Coronary artery (tissue), 2 donors: ENCODE measurements at places on chromosomes 3 and 15.

DNA sequence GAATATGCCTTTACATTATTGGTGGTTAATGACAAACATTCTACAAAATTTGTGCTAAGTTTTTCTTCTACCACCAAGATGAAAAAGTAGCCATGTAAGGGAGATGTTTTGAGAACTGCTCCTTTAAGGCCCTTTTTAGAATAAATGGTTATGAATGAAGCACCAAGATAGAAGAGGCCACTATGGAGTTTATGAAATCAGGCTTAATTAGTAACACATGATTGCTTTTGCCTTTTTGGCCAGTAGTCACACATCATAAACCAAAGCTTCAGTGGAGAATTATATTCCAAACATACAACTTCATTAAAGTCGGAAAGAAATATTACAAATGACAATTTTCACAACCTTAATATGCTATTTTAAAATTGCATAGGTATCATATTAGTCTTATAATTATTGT is 331.7 kb downstream of the RBMS3 start:
- DNase-seq = no peak

GRCh38 chr3:32442766-32443165 is 51.1 kb downstream of the CMTM7 start:
- no peak for DNase-seq

DNA sequence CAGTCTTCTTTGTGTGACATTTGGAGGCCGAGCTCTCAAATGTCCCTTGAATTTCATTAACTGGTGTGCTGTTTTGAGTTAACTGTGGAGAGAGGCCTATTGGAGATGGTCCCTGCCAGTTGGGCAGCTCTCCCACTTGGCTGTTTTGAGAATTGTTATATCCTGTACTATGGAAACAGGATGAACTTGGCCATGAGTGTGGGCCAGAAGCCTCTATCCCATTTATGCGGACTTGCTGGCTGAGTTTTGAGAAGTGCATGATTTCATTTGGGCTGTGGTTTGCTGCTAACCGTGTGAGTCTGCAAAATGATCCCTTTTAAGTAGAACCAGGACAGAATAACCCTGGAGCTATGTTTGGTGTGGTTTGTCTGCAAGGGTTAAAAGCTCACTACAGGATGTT is 366.0 kb downstream of the PTPRG start:
- DNase-seq = peak; percentile 77

DNA sequence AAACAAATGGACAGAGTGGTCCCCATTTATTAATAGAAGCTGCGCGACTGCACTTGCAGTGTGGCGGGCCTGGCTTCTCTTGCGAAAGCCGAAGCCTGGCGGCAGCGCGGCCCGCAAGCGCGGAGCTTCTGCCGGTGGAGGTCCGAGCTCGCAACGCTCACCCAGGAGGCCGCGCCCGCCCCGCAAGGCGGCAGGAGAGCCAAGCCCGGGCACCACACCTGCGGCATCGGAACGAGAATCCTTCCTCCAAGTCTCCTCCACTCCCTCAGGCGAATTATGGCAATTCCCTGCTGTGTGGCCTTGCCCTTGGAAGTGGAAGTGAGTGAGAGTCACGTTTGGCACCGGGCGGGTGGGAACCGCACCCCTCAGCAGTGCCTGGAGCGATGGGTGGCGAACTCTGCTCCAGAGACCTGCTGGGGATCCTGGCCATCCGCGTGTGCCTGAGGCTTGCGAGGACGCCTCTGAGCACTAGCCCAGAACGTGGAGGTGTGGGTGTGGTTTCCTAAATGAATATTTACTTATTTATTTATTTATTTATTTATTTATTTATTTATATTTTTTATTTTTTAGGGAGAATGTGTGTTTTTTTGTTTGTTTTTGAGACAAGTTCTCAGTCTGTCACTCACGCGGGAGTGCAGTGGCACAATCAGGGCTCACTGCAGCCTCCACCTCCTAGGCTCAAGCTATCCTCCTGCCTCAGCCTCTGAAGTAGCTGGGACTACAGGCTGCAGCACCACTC is 133.7 kb upstream of the UBE2E1 start:
- no peak for DNase-seq

GRCh38 chr3:84108442-84108971 is 850.3 kb upstream of the CADM2 start:
- DNase-seq = no peak

GRCh38 chr15:67010898-67011616 is 54.3 kb upstream of the SMAD3 start:
- DNase-seq = no peak

- no peak for DNase-seq
Measured at GRCh38 chr15:79002581-79002980, 57.7 kb upstream of the CTSH start.

- no peak for DNase-seq
Measured at GRCh38 chr15:64182859-64183370, 20.1 kb upstream of the PPIB start.

DNA sequence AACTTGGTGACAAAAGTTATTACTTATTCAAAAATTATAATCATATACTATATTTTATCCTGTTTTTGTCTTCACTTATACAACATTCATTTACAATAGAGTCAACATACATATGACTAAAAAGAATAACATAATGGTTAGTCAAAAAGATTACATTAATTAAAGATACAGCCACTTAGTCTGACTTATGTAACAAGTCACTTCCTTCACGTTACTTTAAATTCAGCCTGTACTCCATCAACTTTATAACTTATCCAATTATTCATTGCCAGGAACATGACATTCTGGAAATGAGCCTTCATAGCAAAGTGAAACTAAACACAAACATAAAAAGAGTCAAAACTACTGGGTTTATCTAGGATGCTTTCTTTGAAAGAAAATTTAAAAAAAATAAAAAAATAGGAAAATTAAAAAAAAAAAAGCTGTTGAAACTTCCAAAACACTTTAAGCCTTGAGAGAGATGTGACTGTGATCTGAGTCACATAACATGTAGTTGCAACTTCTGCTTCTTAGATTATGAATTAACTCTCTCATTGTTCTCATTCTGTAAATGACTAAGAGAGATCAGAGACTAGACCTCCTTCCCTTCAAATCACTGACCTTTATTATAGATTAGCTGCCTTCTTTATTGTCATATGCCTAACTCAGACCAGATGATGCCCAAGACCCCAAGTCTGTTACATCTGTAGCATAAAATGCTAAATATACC is 107.8 kb downstream of the MYRIP start:
- DNase-seq = no peak

GRCh38 chr15:31325595-31326155 is 960 bp upstream of the KLF13 start:
- DNase-seq = peak; percentile 85

- peak; percentile 11 for DNase-seq
Measured at GRCh38 chr3:13115991-13116390, 42.8 kb upstream of the IQSEC1 start.

GRCh38 chr3:153113541-153113940 is 48.5 kb upstream of the RAP2B start:
- DNase-seq = no peak

GRCh38 chr15:99999282-100000070 is 266.2 kb upstream of the LYSMD4 start:
- DNase-seq = no peak

DNA sequence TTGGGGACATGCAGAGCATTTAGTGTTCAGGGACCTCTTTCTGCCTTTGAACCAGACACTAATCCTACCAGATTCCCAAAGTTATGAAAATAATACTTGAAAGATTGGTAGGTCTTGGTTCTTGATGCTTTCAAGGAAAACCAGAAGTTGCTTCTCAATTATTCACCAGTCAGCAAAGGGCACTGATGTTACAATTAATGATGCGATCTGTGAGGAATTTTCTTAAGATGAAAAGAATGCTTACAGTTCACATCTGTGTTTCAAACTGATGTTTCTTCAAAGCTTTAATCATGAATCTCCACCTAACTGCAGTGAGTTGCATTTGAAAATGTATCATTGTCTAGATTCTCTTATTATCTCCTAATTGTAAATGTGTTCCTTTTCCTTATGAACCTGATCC is 161.0 kb downstream of the NAALADL2 start:
- no peak for DNase-seq

GRCh38 chr3:153180860-153181372 is 18.9 kb downstream of the RAP2B start:
- no peak for DNase-seq

DNA sequence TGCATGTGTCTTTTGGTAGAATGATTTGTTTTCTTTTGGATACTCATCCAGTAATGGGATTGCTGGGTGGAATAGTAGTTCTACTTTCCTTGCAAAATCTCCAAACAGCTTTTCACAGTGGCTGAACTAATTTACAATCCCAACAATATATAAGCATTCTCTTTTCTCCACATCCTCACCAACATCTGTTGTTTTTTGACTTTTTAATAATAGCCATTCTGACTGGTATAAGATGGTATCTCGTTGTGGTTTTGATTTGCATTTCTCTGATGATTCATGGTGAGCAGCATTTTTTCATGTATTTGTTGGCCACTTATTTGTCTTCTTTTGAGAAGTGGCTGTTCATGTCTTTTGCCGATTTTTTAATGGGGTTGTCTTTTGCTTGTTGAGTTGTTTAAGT is 55.8 kb downstream of the ST8SIA2 start:
- DNase-seq = no peak

GRCh38 chr3:60142009-60142408 is 1092.2 kb upstream of the CFAP20DC start:
- DNase-seq = no peak

GRCh38 chr15:88506628-88507027 is 39.1 kb downstream of the MRPS11 start:
- no peak for DNase-seq

DNA sequence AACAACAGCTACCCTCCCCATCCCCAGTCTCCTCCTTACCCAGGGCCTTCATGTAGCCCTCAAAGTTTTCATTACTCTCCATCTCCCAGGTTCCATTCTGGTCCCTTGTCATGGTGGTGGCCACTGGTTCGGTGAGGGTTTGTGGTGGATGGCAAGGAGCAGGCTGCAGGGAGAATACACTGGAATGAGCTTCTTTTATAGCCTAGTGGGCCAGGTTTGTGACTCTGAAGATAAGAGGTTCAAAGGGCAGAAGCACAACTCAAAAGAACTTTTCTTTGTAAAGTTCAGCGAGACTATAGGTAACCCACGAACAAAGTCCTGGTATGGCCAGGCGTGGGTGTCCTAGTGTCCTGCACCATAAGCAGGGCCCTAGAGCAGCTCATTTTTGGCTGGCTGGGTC is at the start of gene RBP2:
Gene RBP2, minus strand, starts transcription at position 169 of the 400 bp plus-strand sequence. Its CDS starts 57 bp downstream, at position 112.
- DNase-seq = no peak

- DNase-seq = no peak
Measured at GRCh38 chr3:185318141-185318540, 44.8 kb upstream of the MAP3K13 start.

DNA sequence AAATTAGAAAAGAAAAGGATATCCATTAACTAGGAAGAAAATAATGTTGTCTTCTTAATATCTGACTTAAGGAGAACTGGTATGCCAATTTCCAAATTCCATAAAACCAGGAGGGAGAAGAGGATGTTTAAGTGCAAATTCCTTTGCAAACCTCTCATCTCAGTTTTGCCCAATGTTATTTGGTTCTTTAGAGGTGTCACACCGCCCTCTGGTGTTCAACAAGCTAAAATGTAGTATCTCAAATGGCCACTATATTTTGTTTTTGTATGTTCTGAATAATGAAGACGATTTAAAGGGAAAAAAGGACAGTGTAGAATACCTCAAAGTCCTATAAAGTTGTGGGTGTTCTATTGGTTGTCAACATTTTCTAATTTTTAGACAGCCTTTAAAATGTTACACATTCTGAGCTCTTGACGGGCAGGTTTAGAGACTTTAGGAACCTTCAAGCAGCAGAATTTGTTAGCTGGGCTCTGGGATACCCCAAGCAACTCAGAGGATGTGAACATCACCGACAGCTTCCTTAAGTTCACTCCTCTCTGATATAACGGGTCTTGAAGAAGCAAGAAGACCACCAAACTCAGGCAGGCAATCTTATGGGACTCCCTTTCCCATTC is 458.3 kb downstream of the MFSD1 start:
- no peak for DNase-seq

DNA sequence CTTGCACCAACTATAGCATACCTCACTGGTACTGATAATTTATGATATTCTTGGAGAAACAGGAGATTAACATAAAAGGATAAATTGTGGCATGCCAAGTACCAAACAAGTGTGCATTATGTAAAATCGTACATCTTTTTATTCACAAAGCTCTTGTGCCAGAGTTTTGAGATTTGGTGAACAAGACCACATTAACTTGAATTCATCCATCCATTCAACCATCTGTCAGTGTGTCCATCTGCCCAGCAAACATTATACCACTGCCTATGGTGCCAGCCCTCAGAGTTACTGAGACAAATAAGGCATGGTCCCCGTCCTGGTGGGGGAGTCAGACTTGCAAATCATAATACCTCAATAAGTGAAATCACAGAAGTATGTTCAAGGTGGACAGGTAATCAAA is 17.0 kb upstream of the NEO1 start:
- no peak for DNase-seq

DNA sequence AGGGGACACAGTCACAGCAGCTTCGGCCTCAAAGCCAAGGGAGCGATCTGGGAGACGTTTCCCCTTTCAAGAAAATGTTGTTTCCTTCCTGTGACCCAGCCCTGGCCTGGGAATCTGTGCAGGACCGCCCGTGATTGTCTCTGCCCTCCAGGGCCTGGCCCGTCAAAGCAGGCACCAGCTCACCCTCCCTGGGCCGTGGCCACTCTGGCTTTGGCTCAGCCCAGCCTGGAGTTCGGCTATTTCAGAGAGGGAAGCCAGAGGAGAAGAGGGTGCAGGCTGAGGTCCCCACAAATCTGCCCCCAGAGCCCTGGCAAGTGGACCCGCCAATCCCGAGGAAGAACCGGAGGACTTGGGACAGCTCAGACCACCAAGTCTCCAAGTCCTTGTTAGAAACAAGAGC is 12.7 kb downstream of the GATA2 start:
- no peak for DNase-seq

GRCh38 chr3:98945101-98945524 is 43.6 kb upstream of the DCBLD2 start:
- DNase-seq = no peak

GRCh38 chr3:174202561-174202960 is 656.6 kb upstream of the NAALADL2 start:
- no peak for DNase-seq

DNA sequence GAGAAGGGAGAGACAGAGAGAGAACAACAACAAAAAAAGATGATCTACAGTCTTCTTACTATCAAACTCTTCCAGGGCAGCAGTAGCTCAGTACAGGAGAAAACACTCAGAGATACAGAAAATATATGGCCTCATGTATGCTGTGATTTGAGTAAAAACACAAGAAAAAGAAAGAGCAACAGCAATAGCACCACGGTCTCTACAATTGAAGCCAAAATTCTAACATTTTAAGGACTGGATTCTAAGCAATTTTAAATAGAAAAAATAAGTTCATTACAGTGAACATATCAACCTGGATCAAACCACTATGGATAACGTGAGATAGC is 43.5 kb upstream of the ALCAM start:
- DNase-seq = no peak

GRCh38 chr3:181344331-181344730 is 354.8 kb upstream of the DNAJC19 start:
- DNase-seq = no peak

DNA sequence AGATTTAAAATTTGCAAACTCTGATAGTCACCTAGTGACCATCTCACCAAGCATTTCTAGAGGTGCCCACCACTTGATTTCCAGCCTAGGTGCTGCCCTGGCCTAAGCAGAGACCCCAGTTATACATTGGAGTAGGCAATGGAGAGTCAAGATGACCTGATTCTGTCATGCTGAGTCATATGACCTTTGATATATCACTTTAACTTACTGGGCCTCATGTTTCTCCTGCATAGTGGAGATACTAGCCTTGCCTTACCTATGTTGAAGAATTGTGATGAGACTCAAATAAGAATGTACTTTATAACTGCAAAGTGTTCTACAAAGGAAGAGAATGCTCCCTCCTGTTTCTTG is 75.5 kb upstream of the XCR1 start:
- no peak for DNase-seq
